ENCODE measurements at places on chromosomes 1 and 21.

DNA sequence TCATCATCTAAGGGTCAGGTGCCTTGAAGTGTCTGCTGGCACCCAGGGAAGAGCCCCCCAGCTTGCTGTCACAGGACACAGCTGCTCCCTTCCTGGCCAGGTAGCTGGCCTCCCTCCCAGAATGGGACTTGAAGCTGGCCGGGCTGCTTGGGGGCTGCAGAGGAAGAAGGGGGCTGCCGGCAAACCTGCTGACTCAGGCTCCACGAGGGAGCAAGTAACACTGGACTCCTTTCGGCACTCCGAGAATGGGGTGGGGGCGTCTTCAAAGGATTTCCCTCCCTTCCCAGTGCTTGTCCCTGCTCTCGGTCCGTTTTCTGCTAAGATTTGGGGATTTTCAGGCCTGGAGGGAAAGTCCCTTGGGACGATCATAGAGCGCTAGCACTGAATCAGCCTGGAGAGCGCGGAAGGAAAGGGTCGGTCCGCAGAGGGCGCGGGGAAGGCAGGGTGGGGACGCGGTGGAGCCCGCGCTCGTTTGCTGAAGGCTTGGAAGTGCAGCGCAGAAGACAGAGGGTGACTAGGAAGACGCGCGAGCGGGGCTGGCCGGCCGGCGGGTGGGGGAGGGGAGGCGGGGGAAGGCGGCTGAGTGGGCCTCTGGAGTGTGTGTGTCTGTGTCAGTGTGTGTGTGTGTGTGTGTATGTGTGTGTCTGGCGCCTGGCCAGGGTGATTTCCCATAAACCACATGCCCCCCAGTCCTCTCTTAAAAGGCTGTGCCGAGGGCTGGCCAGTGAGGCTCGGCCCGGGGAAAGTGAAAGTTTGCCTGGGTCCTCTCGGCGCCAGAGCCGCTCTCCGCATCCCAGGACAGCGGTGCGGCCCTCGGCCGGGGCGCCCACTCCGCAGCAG is at the start of gene CSF1:
Gene CSF1 (plus strand): TSS at position 727 of the 840 bp plus-strand sequence. CDS start 175 bp downstream, outside the sequence.
- DNase-seq: peak; percentile 76

DNA sequence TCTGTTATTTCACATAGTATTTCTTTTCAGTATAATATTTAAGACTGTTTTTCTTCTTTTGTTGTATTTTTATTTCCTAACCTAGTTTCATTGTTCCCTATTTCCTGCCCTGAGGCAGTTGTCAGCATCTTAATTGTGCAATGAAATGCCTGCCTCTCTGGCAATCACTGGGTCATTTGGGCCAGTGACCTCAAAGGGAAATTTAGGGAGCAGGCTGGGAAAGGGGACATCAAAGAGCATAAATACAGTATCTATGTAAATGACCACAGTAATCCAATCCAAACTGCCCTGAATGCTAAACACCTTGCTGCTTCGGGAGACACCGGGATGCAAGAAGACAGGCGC is 147.8 kb downstream of the TLR5 start:
- no peak for DNase-seq

- no peak for DNase-seq
Observed at GRCh38 chr1:61334718-61335589, 252.6 kb downstream of the NFIA start.

DNA sequence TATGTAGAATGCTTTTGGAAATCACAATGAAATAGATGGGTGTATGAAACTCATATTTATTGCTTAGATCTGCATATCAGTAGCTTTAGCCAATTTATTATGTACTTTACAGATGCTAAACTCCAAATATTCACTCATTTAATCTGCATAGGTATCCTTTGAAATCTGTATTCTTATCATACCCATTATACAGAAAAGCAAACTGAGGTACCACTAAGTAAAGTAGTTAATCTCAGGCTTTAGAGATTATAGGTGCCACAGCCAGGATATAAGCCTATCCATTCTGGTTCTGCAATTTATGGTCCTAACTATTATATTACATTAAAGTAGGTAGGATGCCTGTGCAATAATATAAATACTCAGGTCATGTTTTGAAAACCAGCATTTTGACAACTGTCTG is 369.4 kb downstream of the NCAM2 start:
- no peak for DNase-seq

DNA sequence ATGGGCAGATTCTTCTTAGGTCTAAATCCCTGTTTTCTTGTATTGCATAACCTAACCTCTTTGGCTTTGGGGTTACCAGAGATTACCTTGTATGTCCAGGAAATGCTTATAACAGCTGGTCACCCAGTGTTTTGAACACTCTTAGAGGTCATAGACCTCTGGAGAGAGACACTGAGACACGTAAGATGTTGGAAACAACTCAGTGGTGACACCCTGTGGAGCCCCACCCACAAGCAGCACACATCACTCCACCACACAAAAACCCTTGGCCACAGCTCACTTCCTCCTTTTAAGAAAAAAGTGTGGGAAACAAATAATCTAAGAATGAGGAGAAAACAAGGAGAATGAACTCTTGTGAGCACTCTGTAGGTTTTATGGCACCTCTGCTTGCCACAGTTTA is 26.3 kb upstream of the CYP4B1 start:
- DNase-seq: no peak

All from hippocampal formation (tissue), 2 donors.